ENCODE measurements at places on chromosomes 4 and X.

- no peak for DNase-seq
Measured at GRCh38 chr4:84719115-84719514, 136.2 kb downstream of the CDS1 start.

DNA sequence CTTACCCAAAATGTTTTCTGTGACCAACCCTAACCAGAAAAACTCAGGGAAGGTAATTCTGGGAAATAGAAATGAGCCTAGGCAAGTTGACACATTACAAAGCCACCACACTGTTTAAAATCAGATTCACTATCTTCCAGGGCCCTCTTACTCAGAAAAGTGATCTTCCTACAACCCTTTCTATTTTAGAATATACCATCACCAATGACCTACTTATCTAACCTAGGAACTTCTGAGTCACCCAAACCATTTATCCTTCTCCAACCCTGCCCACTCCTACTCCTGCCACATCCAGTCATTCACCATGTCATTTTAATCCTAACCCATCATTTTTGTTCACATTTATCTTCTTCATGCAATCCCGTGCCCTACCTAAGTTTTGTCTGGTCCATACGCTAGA lies 89.9 kb downstream of the FTHL17 start:
- no peak for DNase-seq

DNA sequence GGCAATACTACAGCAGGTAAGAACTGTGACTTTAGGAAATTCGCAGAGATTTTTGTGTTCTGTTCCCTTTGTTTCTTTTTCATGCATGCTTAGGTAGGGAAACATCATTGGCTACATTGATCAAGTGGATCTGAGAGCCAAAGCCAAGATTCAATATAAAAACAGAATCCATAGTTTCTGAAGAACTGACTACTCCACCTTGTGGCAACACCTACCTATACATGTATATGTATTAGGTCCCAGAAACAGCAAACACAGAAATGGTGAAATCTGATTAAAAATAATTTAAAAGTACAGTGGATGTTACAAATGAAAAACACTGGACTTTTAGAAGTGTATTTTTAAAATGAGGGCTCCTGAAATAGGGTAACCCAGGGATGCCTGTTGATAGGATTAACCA lies 322.6 kb upstream of the MAOA start:
- DNase-seq: no peak

DNA sequence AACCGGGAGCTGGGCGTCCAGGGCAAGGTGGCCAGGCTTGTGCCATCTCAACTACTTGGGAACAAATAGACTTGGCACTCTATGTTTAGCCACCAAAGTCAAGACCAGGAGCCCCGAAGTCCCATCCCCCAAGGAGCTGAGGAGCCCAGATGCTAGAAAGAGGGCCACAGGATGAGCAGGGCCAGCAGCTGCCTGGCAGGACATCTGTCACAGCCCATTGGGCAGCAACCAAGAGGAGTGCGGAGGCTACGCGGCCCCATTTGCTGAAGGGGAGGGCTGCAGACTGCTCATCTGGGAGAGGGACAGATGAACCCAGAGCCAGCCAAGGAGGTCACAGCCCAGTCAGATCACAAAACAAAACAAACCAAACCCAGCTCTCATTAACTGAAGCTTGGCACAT lies 22.9 kb upstream of the SOWAHD start:
- DNase-seq: no peak

DNA sequence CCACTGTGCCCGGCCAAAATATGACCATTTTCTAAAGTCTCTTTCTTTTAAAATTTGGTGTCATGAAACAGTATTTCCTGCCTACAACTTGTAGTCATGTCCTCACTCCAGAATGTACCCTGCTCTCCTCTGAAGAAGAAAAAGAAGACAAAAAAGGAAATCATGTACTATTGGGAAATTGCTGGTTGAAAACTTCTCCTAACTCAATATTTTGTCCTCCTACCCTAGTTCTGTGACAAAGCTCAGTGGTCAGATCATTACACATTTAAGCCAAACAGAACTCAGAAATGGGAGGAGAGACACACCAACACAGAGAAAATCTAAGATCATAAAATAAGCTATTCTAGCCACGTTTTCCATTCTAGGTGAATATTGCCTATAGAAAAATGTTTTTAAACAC lies 127.7 kb downstream of the IRF2 start:
- no peak for DNase-seq

DNA sequence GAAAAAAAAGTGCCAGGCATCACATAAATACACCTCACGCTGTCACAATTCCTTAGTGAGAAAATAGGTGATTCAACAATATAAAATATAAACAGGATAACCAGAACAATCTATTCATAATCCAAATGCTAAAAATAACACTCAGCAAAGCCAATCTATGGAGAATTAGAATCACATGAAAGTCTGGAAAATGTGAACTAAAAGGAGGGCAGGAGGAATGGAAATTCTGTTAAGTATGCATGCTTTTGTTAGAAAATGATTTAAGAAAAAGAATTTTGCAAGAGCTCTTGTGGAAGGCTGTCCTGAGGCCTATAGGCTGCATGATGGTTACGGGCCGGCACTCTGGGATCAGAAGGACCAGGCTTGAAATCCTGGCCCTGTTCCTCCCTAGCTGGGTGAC lies 70.6 kb upstream of the PROM1 start:
- DNase-seq: no peak

DNA sequence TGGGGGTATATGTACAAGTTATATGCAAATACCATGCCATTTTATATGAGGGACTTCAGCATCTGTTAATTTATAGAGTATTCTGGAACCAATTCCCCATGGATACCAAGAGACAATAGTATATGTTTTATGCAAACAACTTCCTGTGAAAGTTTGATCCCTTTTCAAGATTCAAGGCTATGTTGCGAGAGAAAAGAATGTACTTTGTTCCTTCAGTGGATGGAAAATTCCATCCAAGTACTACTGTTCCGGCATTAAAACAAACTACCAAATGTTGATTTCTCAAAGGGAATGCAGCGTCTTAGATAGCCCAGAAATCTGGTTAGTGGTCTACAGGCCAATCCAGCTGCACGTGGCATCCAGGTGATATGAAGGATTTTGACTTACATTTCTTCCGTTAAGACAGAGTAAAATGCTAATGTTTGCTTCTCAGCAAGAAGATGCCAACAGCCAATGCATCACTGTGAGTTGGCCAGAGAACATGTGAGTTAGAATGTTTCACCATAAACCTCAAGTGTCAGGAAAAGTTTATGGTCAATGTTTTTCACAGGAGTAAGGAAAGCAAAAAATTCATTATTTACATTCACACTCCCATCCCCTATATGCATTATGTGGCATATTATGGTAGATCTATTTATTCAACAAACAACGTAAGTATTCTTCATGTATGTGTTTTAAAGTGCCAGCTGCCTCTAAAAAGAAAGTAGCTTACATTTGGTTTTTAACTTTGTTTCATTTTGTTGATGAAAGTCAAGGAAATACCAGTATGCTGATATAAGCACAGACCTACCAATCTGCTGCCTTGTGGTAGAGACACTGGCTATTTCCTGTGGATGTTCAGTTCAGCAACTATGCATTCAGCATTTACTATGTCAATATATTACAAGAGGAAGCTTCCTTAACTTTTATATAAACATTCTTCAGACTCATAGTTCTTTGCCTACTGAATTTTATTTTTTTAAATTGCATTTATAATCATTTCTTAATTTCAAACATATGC lies 44.4 kb downstream of the METTL14 start:
- DNase-seq: no peak

- peak; percentile 5 for DNase-seq
Measured at GRCh38 chr4:2714061-2714770, 41.9 kb downstream of the TNIP2 start.

GRCh38 chr4:169341490-169341889 lies 70.7 kb upstream of the SH3RF1 start:
- DNase-seq: no peak

DNA sequence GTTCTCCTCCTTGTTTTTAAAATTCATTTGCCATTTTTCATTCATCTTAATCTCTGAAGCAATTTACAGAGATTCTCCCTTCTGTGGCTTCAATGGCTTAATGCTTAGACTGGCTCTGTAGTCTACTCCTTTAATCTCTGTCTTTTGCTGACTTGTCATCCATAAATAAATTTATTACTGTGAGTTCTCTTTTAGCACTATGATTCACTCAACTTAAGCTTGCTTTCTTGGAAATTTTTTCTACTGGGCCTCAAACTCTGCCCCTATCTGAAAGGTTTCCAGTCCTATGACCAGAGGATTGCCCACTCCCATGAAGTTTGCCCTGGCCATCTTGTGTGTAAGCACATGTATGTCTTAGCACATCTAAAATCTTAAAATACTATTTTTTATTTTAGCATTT lies 251.1 kb downstream of the DCLK2 start:
- DNase-seq: no peak

DNA sequence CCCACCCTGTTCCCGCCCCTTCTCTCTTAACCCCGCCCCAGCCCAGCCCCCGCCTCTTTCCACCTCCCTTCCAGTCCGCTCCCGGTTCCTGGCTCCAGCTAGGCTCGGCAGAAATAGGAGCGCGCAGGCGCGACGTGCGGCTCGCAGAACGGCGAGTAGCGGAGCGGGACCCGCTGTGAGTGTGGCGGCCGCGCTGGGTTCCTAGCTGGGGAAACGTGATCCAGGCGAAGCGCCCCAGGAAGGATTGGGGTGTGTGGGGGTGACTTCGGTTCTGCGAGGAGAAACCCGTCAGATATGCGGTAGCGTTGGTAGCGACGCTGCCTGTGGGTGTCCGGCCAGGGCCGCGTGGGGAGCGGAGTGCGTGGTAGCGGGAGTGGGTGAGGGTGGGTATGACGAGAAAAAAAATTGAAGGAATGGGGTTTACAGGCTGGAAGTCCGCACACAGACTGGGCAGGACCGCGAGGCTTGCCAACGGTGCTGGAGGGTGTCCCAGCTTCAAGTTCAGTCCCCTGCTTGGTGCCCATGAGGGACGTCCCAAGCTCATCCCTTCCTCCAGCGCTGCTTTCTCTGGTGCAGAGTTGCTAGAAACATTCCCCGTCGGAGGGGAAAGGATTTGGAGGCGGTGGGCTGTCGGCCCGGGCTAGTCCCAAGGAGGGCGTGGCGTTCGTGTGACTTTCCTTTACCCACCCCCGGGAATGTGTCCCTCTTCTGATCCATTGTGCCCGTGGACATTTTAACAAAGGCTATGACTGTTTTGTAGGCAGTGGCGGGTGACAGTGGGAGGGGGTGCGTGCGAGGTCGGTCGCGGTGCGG lies at the start of gene PRRG1:
Gene PRRG1, plus strand, starts transcription at position 144 of the 813 bp plus-strand sequence. CDS start 56,886 bp downstream, outside the sequence.
- DNase-seq: no peak

GRCh38 chr4:38330936-38331335 lies 333.1 kb upstream of the KLF3 start:
- no peak for DNase-seq

- no peak for DNase-seq
Measured at GRCh38 chrX:18034945-18035344, 173.8 kb upstream of the RAI2 start.

- no peak for DNase-seq
Measured at GRCh38 chrX:95762716-95763115, 921.9 kb upstream of the DIAPH2 start.

DNA sequence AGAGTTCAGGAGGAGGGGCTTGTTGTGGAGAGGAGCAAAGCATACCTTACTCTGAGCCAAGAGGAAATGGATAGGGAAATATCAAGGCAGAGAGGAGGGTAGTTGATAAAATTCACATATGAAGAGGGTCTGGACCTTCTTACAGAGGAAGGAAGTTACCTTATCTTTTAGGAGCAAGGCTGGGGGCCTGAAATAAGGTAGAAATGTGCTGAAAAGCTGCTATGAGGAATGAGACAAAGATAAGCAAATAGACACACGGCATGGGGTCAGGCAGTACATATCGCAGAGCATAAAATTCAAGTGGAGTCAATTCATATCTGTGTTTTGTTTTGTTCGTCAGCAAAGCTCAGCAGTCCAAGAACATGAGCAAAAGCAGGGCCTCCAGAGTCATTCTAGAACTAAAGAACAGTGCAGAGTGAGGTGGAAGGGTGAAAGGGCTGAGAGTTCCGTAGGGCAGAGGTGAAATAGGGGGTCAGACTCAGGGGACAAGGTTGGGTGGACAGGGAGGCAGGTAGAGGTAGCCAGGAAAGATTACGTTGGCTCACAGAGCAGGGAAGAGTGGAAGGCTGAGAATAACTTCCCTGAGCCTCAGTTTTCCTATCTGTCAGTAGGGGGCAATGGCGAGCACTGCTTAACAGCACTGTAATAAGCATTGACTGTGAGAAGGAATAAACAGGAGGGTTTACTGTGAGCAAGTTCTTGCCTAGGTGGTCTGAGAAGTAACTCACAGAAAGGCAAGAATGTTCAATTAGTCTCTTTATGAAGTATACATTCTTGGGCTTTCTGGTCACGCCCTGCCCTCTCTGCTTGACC lies 9.2 kb downstream of the VSIG4 start:
- no peak for DNase-seq

- DNase-seq: no peak
Measured at GRCh38 chr4:84977396-84977795, 10.9 kb upstream of the WDFY3 start.

DNA sequence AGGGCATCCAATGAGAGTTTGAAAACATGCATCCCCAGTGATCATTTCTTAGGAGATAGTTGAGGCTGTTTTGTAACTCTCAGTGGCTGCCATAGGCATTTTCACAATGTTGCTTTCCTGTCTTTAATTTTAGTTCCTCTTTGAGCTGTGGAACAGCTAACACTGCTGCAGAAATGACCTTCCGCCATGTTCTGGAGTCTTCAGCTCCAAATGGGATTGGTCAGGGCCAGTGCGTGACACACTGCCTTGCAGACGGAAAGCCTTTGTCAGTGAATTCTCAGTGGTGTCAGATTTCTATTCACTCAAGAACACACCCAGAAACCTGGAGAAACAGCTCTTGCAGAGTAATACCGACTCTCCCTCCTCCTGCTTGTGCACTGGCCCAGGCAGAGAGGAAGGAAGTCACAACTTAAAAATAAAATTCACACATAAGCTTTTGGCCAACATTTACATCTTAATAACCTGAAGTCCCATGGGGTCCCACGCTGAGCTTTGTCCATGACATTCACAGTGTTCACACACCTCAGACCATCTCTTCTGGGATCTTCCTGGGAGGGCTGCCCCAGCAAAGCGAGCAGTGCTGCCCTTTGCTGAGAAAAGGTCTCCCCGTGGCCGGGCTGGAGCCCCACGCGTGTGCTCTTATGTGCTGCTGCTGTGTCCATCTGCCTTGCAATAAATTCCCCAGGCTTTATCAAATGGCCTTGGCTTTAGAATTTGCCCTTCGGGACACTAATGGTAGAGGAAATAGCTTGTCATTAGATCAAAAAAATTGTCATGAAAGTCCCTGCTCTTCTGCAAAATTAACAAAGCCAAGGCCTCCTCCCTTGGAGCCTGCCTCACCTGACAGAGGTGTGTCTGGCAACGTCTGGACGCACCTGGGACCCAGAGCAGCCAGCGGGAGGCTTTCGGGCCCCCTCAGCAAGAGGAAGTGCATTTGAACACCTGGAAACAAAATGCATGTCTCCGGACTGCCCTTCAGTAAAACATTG lies 126.8 kb downstream of the IRF2 start:
- no peak for DNase-seq

DNA sequence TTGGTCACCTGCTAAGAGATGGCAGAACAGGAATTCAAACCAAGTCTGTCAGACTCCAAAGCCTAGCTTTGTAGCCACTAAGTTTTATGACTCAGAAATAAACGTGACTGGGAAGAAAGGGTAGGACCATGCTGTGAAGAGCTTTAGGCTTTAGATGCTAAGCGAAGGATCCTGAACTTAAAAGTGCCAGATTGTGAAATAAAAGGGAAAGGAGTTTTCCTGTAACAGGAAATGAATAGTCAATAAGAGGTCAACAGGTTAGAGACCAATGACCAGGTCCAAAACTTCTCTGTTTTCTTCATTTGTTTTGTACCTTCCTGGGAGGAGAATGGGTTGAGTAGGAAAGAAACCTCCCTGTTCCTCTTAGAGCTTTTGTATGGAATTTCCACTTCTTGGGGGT lies 98.8 kb upstream of the EOLA2 start:
- no peak for DNase-seq

- no peak for DNase-seq
Measured at GRCh38 chrX:96721354-96721753, 36.7 kb downstream of the DIAPH2 start.
